NCI-H2081 (cell line): ENCODE measurements at places on chromosomes 11 and 22.

DNA sequence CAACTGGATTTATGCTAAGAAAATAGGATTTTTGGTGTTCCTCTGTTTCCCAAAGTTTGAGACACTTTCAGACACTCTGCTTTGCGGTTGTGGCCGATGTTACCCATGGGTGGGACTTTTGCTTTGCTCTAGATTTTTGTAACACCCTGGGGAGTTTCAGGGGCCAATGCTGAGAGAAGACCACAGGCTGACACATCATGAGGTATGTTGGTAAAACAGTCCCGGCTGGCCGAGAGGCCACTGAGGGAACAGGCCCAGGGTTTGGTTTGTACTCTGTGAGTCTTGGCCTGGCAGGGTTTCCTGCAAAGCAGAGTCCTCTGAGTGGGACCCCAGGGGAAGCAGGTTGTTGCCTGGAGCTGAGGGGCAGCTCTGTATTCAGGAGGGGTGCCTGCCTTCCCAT lies 78.5 kb upstream of the PITPNB start:
- no peak for DNase-seq

GRCh38 chr11:35529971-35530495 lies 4.6 kb upstream of the PAMR1 start:
- DNase-seq = no peak

GRCh38 chr11:35236667-35237003 lies 97.7 kb downstream of the CD44 start:
- no peak for DNase-seq

DNA sequence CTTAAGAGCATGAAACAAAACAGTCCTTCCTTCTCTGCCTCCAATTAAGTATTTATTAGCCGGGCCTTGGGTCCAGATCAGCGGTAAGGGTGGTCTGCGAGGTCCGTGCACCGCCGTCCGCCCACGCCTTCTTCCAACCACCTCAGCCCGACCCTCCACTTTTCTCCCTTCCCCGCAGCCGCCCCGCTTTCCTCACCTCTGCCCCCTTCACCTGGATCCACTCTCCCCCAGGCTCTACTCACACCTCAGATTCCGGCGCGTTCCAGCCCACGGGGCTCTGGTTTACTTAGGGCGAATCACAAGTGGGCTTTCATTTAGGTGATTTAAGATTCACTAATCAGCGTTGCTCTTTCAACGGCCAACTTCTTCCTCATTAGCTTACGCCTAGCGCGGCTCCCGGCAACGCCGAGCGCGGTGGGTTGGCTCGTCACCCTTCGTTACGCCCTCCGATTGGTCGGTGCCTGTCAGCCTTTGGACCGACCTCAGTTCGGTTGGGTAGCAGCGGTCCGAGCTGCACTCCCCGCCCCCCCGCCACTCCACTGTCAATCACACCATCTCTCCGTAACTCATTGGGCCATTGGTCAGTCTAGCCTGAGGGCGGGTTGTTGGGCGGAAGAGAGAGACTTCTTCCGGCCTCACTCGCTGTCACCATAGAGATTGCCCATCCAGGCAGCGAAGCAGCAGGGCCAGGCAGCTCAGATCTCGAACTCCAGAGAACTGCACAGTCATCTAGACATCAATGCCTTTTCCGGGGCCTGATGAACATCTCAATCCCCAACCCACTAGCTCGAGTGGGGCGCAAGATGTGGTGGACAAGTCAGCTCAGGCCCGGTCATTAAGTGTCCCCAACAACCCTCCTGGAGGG lies at the start of gene TMEM218:
TMEM218 (minus strand) TSS at position 284 of the 865 bp plus-strand sequence. CDS start 9,385 bp downstream, outside the sequence.
- peak; percentile 98 for DNase-seq

GRCh38 chr11:121547574-121547973 lies 94.8 kb upstream of the SORL1-AS1 start:
- DNase-seq = no peak

- DNase-seq = no peak
These were observed 6.2 kb downstream of the TRPT1 start for GRCh38 chr11:64219755-64220154.

DNA sequence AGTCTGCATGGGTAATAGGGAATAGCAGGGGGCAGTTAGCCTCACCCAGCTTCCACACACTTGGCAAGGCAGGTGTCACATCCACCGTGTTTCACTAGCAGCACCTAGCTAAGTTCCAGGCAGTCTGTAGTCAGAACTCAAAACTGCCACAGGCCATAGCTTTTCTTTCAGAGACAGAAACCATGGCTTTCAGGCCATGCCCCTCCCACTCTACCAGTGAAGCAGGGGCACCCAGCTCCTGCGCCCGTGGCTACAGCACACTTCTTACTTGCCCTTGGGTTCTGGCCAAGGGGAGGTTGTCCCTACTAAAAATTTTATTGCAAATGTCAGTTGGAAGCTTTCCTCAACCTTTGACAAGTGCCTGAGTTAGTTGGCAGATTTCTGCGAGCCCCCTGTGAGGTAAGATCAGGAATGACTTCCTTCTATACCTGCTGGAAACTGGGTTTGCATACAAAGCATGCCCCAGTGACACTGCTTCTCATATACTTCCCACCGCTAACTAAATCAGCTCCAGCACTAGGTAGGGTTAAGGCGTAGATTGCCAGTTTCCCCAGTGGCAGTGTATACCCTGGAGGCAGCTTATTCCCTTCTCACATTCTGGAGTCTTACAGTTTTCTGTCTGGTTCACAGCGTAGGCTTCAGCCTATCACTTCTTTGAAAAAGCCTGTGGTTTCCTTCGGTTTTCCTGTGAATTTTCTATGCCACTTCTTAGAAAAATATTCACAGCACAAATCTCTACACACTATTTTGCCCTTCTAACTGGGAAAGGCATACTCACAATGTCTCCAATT lies 139.0 kb upstream of the LUZP2 start:
- DNase-seq = no peak

DNA sequence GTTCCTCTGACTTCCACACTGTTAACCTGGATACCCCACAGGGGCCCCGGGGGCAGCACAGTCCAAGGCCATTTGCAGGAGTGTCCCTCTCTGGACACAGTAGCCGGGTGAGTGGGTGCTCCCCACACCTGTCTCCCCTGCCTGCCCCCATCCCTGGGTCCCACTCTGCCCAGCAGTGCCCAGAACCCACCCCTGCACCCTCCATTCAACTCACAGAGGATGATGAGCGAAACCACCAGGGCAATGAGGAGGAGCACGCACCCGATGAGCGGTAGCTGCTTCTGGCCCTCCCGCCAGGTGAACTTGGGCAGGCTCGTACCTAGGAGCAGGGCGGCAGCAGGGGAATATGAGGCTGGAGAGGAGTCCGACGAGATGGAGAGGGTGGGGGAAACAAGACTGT lies 12.2 kb downstream of the TMPRSS13 start:
- DNase-seq = no peak

GRCh38 chr11:108886660-108887009 lies 221.8 kb downstream of the DDX10 start:
- DNase-seq = no peak

DNA sequence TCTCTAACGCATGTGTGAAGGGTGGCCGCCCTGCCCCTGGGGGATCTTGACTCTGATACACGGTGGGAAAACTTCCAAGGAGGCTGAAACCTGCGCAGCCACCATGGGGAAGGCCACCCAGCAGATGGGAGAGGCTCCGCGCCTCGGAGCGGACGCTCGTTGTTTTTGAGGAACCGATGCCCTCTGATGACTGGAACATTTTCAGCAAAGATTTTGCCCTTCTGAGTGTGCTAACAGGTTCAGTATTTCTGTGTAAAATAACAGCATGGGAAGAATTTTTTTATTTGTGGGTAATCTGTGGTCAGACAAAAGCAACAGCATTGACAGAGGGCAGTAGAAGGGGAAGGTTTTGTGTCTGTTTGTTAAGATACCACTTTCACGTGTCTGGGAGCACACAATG lies 16.7 kb downstream of the MB start:
- no peak for DNase-seq

DNA sequence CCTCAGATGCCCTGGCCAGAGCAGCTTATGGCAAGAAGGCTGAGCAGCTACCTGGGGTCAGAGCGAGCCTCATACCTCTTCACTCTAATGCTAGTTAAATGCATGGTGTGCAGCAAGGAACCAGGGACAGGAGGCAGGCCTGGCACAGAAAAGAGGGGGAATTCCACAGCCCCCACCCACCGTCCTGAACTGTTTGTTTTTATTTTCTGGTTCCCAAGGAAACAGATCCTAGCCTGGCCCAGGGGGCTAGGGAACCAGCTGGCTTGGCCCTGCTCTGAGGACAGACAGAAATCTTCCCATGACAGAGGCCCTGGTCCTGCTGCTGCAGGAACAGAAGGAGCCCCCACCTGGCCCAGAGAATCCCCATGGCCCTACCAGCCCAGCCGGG lies 40.4 kb downstream of the SLCO2B1 start:
- no peak for DNase-seq

GRCh38 chr11:62069986-62070919 lies 53.6 kb upstream of the INCENP start:
- DNase-seq = no peak

GRCh38 chr11:74676596-74676995 lies 54.6 kb downstream of the CHRDL2 start:
- DNase-seq = no peak

GRCh38 chr11:72081821-72082453 lies 1.3 kb downstream of the LRRC51 start:
- DNase-seq = no peak

DNA sequence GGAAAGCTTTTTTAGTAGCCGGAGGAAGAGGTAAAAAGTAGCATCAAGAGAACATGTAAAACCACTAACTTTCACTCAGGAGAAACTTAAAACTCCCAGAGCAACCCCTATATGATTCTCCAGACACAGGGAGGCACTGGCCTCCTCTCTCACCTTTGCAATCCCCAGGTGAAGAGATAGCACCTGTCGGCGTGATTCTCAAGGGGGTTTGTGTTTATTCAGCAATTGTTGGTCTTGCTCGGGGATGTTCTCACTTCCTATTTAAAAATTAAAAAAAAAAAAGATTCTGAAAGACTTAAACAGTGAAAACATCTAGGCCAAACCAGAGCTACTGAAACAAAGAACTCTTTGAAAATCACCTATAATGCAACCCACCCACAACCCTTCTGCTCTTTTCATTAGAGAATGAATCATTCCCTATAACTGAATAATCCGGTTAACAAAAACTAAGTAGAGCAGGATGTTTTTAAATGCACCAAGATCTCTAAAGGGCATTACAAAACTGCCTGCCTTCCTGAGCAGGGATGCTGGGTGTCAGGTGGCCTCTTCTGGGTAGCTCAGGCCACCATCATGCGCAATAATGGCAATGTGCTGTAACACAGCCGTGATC lies 24.9 kb downstream of the DHCR7 start:
- DNase-seq = no peak

DNA sequence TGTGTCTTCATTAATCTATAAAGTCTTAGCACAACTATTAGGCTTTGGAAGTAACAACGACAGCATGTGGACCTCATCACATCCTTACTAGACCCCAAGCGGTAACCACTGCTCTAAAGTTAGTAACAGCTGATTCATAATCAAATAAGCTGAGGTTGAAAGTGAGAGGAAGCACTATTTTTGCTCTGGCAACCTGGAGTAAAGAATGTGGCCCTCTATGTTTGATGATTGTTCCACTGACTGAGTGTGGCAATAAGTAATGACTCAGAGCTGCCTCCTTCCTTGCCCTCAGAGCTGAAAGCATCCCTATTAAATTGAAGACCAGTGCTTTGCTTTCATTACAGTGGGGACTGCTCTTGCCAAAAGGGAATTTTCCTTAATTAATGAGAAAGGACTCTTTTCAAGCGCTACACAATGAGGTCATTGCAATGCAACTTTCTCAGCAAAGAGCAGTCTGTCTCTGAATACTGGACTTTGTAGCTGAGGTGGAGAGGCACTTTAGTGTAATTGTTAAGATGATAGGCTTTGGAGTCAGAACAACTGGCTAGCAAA lies 906.1 kb upstream of the RAG2 start:
- DNase-seq = no peak

DNA sequence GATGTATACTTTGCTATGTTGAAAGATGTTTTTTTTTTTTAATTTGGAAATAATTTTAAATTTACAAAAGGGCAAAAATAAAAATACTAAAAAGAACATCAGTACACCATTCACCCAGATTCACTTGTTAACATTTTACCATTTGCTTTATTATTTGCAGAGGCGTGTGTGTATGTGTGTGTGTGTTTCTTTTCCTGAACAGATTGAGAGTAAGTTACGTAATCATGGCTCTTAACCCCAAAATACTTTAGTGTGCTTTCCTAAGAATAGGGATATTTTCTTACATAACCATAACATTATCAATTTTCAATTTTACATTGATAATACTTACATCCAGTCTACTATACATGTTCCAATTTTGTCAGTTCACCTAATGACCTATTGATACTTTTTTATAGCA lies 91.5 kb upstream of the HORMAD2 start:
- no peak for DNase-seq

- no peak for DNase-seq
These were observed 962.1 kb downstream of the JRKL start for GRCh38 chr11:97351939-97352338.

- DNase-seq = no peak
These were observed 6.3 kb upstream of the ABTB2 start for GRCh38 chr11:34364102-34364501.

DNA sequence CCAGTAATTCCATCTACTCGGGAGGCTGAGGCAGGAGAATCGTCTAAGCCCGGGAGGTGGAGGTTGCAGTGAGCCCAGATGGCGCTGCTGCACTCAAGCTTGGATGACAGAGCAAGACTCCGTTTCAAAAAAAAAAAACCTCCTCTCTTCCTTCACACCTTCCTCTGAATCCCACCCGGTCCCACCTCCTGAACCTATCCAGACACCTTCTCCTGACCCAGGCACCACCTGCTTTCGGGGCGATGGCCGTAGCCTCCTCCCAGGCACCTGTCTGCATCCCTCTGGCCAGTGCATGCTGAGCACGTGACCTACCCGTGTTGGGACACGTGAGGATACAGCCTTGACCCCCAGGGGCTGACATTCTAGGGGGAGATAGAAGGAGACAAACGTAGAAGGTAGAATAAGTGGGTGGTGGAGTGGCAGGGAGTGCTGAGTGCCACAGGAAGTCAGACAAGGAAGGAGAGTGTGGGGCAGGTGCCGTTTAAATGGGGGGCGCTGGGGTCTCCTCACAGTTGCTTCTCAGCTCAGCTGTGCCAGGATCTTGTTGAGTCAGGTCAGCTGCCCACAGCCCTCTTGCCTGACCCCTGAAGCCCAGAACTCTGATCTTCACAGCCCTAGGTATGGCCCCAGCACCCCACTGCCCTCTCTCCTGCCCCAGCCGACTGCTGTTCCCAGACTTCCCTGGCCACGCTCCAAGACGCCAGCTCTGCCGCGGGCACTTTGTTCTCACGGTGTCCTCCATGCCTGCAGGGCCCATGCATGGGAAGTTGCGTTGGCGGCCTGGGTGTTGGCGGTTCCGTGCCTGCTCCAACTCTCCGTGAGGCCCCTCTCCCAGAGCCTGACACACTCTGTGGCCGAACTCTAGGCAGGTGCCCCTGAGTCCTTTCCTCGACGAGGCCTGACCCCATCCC lies 1.2 kb upstream of the MIOX start:
- no peak for DNase-seq

GRCh38 chr22:25351631-25352293 lies 132.3 kb downstream of the CRYBB2 start:
- DNase-seq = no peak

- no peak for DNase-seq
These were observed 67.0 kb downstream of the BCL2L13 start for GRCh38 chr22:17705546-17705945.

GRCh38 chr22:41445129-41446056 lies 1.2 kb downstream of the TOB2 start:
- no peak for DNase-seq
